ENCODE measurements at places on chromosomes 16 and 17.
A peak's percentile ranks its signal among the peaks of the same experiment; 100 is the strongest.

- no peak for DNase-seq
Measured at GRCh38 chr17:17872547-17873345, 36.0 kb upstream of the SREBF1 start.

- no peak for DNase-seq
Measured at GRCh38 chr17:9350080-9350479, 225.5 kb downstream of the STX8 start.

DNA sequence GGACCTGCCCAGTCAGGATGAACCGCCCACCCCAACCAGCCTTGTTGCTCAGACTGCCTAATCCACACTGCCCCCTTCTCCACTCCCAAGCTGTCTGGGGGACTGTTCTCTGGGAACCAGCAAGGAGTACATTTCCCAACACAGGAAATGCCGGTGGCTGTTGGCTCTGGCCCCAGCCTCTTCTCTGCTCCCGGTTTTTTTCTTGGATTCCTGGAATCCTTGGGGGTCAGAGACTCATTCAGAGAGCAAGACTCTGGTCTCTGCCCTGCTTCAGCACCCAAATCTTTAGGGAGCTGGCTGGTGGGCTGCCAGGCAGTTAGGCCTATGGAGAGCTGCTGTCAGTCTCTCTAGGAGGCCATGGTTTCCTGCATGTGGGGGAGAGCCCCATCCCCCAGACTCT lies 10.8 kb upstream of the MTMR4 start:
- no peak for DNase-seq

DNA sequence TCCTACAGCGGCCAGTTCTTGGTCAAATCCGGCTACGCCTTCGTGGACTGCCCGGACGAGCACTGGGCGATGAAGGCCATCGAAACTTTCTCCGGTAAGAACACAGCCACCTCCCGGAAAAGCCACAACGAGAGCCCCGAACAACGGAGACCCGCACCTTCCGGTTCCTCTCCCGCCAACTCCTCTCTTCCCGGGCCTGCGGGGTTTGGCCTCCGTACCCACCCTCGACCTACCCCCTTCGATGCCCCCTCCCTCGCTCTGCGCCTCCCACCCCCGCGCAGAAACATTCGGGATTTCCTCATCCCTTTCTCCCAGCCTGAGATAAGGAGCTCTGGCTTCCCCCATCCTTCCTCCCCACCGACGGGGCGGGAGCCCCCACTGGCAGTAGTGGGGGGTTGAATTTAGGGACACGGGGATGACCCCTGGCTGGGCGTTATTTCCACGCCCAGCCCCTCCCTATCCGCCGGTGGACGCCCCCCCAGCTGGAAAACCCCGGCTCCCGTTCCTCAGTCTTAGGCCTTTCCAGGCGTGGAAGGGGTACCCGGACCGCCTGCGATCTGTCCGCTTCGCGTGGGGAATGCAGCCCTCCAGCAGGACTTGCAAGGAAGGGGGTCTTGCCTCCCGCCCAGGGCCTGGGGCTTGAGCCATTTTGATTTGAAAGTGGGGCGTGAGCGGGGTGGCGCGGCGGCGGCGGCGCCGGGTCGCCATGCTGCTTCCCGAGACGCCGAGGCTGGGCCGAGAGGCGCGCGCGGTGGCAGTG lies 822 bp downstream of the IGF2BP1 start:
- peak; percentile 36 for DNase-seq

GRCh38 chr17:57284583-57284982 lies 28.3 kb downstream of the MSI2 start:
- peak; percentile 40 for DNase-seq

DNA sequence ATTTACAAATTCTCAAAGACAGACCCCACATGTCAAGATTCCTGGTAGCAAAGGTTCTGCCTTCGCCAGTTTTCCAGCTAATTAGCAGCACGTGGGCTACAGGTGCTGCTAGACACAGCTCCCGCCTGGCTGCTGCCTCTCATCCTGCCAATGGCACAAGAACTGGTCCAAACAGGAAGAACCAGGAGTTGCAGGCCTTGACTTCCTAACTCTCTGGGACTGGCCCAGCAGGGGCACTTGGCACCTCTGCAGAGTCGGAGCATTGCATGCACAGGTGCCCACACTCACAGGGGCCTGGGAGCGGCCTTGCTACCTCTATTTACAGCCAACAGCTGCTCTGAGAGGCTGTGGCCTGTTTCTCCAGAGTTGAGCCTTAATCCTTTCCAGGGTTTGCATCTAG lies 39.6 kb downstream of the TK2 start:
- DNase-seq: no peak

DNA sequence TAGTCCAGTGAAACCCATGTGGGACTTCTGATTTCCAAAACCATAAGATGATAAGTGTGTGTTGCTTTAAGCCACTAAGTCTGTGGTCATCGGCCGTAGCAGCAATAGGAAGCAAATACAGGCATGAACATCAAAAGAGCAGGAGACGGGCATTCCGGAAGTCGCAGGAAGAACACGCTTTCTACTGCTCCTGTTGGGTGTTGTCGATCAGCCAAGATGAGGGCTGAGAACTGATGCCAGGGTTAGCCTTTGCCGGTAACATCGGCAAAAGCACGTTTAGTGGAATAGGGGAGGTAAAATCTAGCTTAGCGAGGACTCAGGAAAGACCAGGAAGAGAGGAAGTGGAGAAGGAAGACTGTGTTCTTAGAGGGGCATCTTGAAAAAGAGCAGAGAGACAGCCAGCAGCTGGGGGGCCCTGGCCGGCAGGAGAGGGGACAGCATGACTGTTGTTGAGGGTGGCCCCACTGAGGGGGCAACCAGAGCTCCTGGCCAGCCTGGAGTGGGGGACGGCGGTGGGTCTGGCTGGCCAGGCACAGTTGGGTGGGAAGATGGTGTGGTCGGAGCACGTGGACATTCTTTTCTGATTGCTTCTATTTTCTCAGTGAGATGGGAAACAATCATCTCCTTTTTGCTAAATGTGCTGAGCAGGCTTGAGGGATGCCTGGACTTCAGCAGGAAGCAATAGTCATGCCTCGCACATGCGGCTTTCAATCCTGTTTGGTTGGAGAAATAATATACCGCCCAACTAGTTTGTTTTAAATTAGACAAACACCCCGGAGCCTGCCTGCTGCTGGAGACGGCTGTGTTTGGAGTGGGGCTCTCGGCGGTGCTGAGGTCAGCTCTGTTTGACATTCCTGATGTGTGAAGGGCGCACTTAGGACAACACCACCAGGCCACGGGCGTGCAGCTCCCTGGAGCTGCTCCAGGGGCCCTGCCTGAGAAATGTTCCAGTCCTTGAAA lies 109.9 kb downstream of the METRNL start:
- DNase-seq: no peak
